ENCODE measurements at places on chromosomes 1 and 21.

DNA sequence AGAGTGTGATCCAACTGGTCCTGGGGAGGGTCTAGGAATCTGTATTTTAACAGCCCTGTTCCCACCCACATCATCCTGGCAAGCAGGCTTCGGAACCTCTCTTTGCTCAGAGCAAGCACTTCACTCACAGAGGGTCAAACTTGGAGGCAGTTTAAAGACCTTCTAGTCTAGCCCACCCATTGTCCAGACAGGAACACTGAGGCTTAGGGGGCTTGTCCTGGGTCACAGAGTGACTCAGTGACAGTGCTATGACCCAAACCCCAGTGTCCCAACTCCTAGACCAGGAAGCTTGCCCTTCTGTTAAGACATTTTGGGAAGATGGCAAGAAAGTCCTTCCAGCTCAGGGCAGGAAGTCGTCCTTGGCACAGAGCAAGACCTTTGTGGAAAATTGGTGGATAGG, 36.5 kb downstream of the FBXO2 start:
- DNase-seq = no peak

DNA sequence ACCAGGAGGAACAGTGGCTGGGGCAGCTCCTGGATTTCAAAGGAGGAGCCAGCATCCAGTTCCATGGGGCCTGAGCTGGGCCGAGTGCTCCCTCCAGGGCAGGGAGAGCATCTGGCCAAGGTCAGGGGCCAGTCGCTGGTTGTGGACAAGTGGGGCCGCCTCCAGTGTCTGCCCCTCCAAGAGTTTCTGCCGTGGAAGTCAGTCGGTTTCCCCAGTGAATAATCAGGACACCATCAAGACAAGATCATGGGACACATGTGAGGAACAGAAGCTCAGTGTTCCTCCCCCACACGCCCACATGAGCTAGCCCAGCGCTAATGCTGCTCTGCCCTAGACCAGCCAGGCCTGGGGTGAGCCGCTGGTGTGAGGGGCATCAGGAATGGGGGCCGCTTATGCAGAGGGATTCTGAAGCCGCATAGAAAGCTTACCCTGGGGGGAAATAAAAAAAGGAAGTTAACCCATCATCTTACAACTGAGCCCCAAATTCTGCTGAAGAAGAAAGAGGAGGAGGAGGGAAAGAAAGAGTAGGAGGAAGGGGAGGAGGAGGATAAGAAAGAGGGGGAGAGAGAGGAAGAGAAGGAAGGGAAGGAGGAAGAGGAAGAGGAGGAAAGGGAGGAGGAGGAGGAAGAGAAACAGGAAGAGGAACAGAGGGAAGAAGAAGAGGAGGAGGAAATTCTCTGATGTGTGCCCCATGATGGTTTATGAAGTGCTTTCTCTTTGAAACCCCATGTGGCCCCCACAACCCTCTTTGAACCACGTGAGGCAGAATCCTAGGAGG, 198.4 kb downstream of the MATN1 start:
- DNase-seq = no peak

GRCh38 chr1:185566995-185567394, 167.2 kb upstream of the HMCN1 start:
- peak; percentile 60 for DNase-seq

DNA sequence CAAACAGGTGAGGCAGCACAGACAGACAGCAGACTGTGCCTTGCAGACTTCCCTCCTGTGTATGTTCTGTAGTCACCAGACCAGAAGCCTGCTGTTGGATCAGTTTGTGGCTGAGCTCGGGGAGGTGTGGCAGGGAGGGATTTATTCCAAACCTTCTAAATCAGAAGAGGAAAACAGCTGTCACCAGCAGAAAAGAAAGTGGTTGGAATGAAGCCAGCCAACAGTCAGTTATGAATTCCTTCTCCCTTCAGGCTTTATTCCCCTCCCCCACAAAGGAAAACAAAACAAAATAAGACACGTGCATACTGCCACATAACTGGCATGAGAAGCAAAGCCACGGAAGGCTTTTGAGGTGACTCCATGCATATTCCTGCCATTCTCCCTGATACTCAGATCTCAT, 19.0 kb upstream of the PIGV start:
- DNase-seq = no peak

GRCh38 chr1:217620814-217621213, 10.1 kb downstream of the GPATCH2 start:
- DNase-seq = no peak

DNA sequence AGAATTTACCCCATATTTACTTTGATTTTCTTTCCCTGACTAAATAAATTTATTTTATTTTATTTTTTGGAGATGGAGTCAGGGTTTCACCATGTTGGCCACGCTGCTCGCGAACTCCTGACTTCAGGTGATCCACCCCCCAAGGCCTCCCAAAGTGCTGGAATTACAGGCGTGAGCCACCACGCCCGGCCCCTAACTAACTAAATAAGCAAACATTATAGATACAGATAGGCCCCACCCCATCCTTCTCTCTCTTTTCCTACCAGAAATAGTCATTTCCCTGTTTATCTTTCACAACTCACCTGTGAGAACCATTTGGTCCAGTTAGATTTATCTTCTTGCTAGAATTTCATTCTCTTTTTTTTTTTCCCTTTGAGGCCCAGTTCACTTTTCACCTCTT, 167.3 kb downstream of the DISC1 start:
- DNase-seq = no peak

DNA sequence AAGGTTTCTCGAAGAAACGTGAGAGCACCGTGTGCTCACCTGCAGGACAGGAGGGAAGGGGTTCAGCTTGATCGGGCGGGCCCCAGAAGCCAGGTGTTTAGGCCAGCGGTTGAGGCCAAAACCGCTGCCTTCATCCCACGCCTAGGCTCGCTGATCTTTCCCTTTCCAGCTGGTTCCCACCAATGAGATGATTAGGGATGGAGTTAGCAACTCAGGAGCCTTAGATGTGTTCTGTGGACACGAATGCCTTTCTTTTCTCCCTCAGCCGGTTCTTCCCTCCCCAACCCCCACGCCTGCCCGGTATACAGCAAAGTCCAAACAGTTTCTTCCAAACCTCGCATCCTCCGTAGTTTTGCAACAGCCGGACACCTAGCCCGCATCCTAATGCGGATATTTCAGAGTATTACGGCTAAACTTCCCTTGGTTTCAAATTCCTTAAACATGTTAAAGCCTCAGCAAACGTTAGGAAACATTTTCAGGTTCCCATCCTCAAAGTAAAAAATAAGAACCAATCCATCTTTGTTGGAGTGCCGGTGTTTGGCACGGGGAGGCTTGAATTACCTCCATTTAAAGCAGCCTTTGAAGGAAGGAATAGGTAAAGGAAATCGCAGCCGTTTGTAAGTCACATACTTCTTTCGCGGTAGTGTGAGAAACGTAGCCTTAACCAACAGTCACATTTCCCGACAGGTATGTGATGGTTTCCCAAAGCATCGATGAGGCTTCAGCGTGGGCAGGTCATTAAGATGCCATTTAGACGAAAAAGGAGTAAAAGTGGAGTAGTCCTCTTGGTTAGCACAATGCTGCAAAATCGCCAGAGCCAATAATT, 1.1 kb downstream of the LRRC8C start:
- DNase-seq = no peak

DNA sequence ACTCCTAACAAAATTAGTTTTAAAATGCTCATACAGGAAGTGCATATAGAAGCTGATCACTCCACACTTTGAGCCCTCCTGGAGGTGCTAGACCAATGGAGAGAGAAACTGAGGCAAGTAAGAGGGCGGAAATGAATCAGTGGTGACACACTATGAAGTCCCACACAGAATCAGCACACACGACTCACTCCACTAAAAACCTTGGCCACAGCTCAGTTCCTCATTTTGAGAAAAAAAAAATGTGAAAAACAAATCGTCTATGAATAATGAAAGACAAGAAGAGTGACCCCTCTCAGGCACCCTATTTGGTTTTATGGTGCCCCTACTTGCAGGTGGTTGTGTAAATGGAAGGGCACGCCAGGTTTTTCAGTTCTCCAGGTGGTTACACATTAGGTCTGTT, 675.1 kb upstream of the BRINP3 start:
- DNase-seq = no peak

DNA sequence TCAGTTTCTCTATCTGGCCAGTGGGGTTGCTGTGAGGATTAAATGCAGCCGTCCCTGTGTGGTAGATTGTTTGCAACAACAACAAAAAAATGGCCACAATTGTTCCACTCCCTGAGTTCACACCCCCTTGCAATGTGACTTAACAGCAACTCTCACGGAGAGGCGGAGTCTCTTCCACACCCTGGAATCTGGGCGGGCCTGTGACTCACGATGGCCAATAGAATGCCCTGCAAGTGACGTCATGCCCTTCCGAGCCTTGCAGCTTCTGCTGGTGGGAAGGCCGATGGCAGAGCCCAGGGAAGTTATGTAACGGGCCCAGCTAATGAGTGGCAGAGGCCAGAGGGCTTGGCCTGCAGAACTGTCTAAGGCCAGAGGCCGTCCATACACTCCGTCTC, 87.9 kb downstream of the RIPK4 start:
- DNase-seq = peak; percentile 81

DNA sequence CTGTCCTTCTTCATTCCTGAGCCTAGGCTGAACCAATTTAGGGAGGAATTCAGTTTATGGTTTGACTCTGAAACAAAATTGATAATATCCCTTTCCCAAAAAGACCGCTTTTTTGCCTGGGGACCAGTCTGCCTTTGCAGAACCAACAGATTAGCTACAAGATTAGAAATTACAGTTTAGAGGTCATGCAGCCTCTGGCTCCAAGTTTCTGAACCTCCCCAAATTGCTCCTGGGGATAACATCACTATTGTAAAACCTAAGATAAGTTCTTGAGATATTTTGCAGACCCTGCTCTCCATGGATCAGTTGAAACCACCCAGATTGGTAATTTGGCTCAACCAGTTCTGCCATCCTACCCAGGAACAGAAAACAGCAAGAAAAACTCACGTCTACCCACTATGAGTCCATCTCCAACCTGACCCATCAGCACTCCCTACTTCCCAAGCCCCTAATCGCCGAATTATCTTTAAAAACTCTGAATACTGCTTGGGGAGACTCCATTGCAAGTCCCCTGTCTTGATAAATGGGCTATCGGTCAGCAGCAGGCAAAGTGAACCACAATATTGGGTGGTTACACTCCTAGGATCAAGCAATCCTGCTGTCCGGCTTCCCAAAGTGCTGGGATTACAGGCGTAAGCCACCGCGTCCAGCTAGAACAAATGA, 605 bp upstream of the RABGGTB start:
- no peak for DNase-seq
